ENCODE measurements at places on chromosomes 6 and 20.

- no peak for DNase-seq
Measured at GRCh38 chr6:41294214-41294872, 7.9 kb upstream of the TREM1 start.

- DNase-seq, result no peak
Measured at GRCh38 chr20:62918831-62919230, 7.5 kb downstream of the DIDO1 start.

DNA sequence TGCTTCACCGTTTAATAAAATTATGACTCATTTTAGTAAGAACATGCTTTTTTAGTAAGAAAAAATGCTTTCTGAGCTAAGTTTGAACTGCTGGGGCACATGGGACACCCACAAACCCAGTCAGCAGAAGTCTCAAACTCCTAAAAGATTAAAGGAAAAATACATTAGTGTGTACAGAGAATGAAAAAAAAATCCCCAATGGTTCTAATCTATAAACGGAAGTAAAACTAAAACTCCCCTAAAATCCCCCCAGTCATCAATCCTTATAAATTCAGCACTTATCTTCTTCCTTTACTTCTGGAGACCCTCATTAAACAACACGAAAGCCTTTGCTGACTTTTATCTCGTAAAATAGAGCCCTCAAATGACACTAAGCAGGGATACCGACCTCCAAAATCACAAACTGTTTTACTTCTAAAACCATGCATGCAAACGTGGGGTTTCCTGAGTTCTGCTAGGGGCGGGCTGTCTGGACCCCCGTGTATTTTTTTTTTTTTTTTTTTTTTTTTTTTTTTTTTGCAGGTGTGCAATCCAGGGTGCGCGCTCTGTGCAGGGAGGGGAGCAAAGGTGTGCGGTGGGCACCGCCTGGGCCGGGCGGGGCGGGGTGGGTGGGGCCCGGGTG, 1.1 kb upstream of the MYB start:
- no peak for DNase-seq

DNA sequence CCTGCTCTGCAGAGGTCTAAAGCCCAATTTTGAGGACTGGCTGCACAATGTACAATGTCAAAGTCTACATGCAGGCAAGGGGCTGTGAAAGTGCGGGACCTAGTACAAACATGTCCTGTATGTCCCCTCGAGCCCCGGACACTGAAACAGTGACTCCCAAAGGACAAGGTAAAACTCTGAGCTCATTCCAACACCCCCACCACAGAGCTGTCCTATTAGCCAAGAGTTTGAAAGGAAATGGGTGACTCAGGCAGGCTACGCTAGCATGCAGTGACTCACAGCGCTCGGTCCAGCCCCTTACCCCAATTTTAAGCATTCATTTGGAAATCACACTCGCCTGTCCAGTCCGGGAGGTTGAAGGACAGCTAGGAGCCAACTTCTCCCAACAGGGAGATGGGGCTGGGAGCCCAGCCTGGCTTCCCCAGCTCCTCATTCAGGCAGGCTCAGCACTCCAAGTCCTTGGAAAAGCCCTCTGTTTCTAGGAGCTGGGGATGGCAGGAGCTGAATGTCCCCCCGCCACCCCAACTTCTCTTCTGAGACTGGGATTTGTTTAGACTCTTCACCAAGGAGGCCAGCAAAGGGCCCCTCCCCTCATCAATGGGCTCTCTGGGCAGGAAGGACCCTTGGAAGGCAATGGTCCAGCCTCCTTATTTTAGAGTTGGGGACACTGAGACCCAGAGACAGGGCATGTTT, 3.9 kb downstream of the SDC4 start:
- DNase-seq, result peak; percentile 87

- no peak for DNase-seq
Measured at GRCh38 chr6:42417641-42418112, 34.0 kb downstream of the TRERF1 start.

GRCh38 chr20:45518282-45518681, 2.9 kb upstream of the SPINT3 start:
- DNase-seq, result no peak

GRCh38 chr6:92777146-92777740, 642.1 kb downstream of the EPHA7 start:
- DNase-seq, result no peak

GRCh38 chr20:63490416-63490815, 8.5 kb downstream of the EEF1A2 start:
- no peak for DNase-seq

DNA sequence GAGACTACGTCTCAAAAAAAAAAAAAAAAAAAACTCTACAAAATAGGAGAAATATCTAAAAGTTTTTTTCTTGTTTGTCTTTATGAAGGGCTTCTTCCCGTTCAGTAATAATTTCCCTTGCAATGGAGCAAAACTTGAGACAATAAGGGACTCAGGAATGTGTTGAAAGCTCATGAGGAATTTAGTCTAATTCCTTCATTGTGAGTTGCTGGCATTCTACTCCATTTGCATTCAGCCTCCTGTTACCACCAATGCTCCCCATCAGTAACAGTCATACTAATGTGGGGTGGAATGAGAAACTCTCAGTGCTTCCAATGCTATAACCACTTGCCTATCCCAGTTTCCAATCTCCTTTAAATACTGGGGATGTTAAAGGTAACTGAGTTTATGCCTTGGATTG, 576.7 kb upstream of the AGPAT4 start:
- no peak for DNase-seq

GRCh38 chr20:36604952-36605398, 604 bp upstream of the RAB5IF start:
- DNase-seq, result no peak

- no peak for DNase-seq
Measured at GRCh38 chr6:45706319-45706718, 309.3 kb downstream of the CLIC5 start.

GRCh38 chr6:150286912-150287311, 81.9 kb upstream of the IYD start:
- DNase-seq, result no peak

DNA sequence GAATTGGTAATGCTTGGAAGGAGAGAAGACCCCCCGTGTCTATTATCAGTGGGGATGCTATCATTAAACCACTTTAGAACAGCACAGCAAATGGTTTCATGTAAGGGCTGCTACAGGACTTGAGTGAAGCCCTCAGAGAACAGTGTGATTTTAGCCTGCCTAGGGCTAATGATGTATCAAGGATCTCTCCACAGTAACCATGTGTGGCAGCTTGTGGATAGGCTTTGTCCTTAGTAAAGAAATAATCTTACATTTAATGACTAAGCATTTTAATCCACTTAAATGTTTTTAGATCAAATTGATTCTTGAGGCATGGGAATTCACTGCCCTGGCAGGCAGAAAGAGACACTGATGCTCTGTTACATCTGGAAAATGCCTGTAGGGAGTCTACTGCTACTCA, 495.1 kb downstream of the NKAIN2 start:
- no peak for DNase-seq

- DNase-seq, result no peak
Measured at GRCh38 chr6:51021171-51021570, 202.5 kb downstream of the TFAP2B start.

DNA sequence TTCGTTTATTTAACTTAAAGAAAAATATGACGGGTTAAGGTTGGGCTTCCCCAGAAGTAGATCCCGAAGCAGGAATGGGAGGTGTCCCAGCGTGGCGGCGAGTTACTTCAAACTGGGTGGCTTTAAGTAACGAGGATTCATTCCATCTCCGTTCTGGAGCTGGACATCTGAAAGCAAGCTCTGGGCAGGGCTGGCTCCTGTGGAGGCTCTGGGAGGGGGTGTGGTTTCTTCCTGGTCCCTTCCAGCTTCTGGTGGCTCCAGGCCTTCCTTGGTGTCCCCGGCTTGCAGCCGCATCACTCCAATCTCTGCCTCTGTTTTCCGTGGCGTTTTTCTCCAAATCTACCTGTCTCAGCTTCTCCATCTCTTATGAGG, 47.3 kb upstream of the BHLHE23 start:
- no peak for DNase-seq

GRCh38 chr6:150418827-150419594, 50.2 kb downstream of the IYD start:
- DNase-seq, result no peak

GRCh38 chr6:122878796-122879195, 89.7 kb downstream of the SMPDL3A start:
- DNase-seq, result no peak

GRCh38 chr6:31559958-31560696, 12.0 kb upstream of the LTA start:
- DNase-seq, result no peak

- no peak for DNase-seq
Measured at GRCh38 chr20:43751167-43752050, 24.6 kb upstream of the GTSF1L start.

DNA sequence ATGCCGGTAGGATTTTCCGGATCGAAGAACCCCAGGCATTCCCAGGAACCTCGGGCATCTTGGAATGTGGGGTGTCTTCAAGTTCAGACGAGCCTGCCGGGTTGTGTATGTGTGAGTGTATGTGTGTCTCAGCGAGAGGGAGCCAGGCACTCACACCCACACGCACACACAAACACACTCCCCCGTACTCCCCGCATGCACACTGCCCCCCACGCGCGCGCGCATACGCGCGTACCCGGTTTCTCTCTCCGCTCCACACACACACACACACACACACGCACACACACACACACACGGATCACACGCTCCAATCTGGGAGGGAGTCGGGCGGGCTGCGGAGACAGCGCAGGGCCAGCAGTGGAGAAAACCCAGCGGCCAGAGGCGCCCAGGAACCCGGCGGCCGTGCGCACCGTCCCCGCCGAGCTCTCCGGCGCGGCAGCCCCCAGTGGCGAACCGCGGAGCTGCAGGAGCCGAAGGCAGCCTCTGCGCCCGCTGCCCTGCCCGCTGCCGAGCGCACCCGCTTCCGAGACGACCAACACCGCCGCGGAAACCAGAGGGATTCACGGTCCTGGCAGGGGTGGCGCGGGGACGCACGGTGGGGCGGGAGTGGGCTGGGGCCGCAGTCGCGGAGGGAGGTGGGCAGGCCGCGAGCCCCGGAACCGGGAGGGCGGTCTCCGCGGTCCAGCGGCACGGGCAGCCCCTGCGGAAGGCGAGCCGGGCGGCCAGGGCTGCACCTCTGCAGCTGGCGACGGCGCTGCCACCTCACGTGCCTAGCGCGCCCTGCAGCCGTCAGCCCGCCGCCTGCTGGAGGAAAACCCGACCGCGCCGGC, at the start of gene LRFN2:
TSS of gene LRFN2 (minus strand) at position 125 of the 830 bp plus-strand sequence.
- DNase-seq, result peak; percentile 32

DNA sequence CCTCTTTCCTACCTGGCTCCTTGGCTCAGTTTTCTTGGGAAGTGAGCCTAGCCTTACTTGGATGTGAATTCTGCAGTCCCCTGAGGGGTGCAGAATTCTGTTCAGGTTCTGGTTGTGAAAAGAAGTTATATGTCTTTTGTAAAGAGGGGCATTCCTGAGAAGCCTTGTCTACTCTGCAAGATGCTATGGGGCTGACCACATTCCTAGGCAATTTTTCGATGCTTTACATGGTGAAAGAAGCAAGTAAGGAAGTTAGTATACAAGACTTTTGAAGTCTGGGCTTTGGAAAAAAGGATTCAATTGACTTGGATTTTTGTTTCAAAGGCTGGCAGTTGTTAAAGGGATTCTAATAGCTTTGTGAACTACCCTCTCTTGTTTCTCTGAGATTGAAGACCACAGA, 167.9 kb upstream of the STMND1 start:
- DNase-seq, result no peak

- no peak for DNase-seq
Measured at GRCh38 chr6:127918506-127919427, 17.9 kb upstream of the THEMIS start.

- DNase-seq, result no peak
Measured at GRCh38 chr6:7062451-7063162, 45.2 kb upstream of the RREB1 start.

DNA sequence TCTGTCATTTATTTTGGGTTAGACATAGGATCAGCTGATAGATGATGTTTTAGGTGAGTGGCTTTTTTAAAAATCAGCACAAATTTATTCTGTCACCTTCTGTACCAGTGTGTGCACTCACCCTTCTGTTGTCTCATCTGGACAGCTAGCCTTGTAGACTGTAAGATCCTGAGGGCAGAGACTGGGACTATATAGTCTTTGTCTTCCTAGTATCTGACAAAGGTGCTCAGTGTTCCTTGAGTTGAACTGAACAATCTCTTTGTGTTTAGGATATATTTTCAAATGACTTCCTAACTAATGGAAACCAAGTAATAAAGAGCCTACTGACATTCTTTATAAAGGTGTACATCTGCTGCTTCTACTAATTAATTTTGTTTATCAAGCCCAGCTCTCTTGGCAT, 3.0 kb downstream of the DCBLD1 start:
- no peak for DNase-seq

GRCh38 chr6:40499215-40499614, 87.9 kb downstream of the LRFN2 start:
- no peak for DNase-seq

DNA sequence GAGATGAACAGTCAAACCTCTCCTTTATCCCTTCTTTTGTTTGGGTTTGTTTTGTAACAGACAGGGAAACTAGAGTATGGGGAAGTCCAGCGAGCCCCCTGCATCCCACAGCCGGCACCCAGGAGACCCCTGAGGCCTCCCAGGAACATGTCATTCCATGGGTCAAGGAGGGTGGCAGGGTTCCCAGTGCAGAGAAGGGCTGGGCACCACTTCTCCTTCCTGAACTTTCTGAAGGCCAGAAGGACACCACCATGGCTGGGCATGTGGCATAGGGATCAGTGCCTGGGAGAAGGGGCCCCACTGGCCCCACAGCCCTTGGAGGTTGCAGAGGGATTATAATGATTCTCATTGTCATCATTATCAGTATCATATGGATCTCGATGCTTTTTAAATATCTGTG, 13.9 kb upstream of the CST7 start:
- no peak for DNase-seq

- DNase-seq, result no peak
Measured at GRCh38 chr20:9122571-9122970, 53.7 kb downstream of the PLCB4 start.

- no peak for DNase-seq
Measured at GRCh38 chr20:52405417-52405816, 213.8 kb upstream of the ZFP64 start.

DNA sequence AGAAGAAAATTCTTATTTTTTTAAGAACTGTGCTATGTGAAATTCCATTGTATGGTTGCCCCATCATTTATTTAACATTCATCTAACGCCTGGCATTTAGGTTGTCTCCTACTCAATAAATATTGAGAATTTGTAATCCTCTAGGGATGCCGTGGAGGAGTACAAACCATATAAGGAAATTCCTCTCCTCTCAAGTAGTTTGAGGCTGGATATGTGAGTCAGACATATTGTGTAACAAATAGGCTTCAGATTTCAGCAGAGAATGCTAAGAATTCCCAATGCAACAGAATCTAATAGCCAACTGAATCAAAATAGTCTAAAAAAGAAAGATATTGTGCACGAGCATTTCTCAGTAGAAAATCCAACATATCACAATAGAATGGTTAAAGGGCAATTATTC, 174.7 kb downstream of the OTOR start:
- DNase-seq, result peak; percentile 93

GRCh38 chr20:46031701-46032254, 2.8 kb downstream of the SLC12A5 start:
- no peak for DNase-seq

GRCh38 chr6:88748141-88748540, 215.3 kb downstream of the RNGTT start:
- DNase-seq, result no peak
